Activated naive CD4-positive, alpha-beta T cell treated with anti-CD3 and anti-CD28 coated beads, Interleukin-2, amount 10 ng/mL, durations not matched to agents 5 hours and 36 hours (primary cell): ENCODE measurements at places on chromosomes 1 and 21. TPM values are rescaled to one million over a fixed set of nuclear protein-coding genes. Genes with fewer than 3 reads are reported as not detected.

Gene ZMPSTE24
- total RNA-seq: 21.0 TPM

Gene LHX8
- not detected for total RNA-seq

Gene OSCP1
- total RNA-seq: 0.94 TPM

Gene LCE3D
- not detected for total RNA-seq

Gene JAM2
- total RNA-seq: 0.30 TPM

Gene PROK1
- total RNA-seq: not detected

Gene SH2D1B
- total RNA-seq: not detected

Gene CTTNBP2NL
- total RNA-seq: 0.39 TPM

Gene TNFRSF14
- 204 TPM for total RNA-seq

Gene KCNE2
- total RNA-seq: not detected

Gene SPRR4
- total RNA-seq: not detected

Gene PCBP3
- 3.8 TPM for total RNA-seq

Gene AVPR1B
- total RNA-seq: not detected

Gene OSBPL9
- 43.0 TPM for total RNA-seq

Gene AIRE
- total RNA-seq: not detected

Gene TBX15
- total RNA-seq: not detected

Gene TRIM67
- not detected for total RNA-seq

Gene TSTD1
- total RNA-seq: 60.7 TPM

Gene LRRC39
- 0.82 TPM for total RNA-seq

Gene CNTN2
- total RNA-seq: not detected

Gene SLFNL1
- 0.29 TPM for total RNA-seq

Gene SFN
- total RNA-seq: 5.6 TPM

Gene MORN1
- 7.3 TPM for total RNA-seq
